Hematopoietic multipotent progenitor cell treated with erythropoietin and hydrocortisone succinate and interleukin-3 and kit ligand, for 6 days (in vitro differentiated cells): ENCODE measurements at places on chromosomes 6 and 20.

GRCh38 chr6:14089224-14089623, 28.3 kb upstream of the CD83 start:
- DNase-seq = no peak

DNA sequence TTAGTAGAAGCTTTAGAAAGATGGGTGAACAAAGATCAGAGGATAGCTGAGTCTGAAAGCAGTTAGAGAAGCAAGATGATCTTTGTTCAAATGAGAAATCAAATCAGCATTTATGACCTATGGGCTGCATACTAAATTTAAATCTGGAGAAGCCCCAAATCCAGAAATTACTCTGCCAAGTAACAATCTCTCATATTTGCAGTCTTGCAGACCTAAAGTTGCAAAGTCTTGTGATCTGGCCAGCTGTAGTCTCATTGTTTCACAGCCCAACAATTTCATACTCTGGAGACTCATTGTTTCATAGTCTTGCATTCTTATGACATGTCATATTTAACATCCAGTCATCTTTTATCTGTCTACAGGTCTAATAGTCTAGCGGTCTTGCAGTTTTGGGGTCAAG, 364.9 kb upstream of the RSPO3 start:
- no peak for DNase-seq

- peak; percentile 69 for DNase-seq
Observed at GRCh38 chr6:156809034-156809433, 31.9 kb downstream of the ARID1B start.

- DNase-seq = no peak
Observed at GRCh38 chr20:34061695-34062094, 50.3 kb downstream of the EIF2S2 start.

DNA sequence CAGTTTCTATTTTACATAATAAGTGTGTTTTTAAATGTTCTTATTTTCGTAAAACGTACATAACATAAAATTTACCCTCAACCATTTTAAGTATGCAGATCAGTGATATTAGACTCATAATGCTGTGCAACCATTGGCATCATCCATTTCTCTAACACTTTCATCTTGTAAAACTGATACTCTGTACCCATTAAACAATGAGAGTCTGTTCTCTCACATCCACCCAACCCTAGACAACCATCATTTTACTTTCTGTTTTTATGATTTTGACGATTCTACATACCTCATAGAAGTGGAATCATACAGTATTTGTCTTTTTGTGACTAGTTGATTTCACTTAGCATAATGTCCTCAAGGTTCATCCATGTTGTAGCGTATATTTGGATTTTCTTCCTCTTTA, 140.4 kb downstream of the TINAG start:
- no peak for DNase-seq

DNA sequence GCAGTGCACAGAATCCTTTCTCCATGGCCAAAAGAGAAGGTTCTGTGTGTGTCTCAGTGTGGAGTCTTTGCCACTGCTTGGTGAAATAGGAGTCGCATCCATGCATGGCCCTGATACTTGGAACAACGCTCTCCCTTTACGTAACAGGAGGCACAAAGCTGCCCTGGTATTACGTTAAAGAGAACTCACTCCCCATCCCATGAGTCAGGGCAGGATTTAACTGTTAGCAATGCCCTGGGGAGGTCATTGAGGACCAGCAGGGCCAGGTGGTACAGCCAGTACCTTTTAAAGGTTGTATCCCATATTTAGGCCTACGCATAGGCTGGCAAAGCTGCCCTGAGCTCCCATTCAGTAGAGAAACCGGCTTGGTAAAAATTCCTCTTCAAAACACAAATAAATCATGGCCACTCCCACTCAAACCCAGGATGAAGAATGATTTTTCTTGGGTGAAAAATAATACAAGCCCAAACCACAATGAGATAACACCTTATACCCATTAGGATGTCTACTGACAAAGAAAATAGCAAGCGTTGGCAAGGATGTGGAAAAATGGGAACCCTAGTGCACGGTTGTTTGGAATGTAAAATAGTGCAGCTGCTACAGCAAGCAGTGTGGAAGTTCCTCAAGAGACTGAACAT, 37.1 kb downstream of the MYLK4 start:
- DNase-seq = no peak

GRCh38 chr6:79374308-79374707, 139.8 kb upstream of the HMGN3 start:
- no peak for DNase-seq

DNA sequence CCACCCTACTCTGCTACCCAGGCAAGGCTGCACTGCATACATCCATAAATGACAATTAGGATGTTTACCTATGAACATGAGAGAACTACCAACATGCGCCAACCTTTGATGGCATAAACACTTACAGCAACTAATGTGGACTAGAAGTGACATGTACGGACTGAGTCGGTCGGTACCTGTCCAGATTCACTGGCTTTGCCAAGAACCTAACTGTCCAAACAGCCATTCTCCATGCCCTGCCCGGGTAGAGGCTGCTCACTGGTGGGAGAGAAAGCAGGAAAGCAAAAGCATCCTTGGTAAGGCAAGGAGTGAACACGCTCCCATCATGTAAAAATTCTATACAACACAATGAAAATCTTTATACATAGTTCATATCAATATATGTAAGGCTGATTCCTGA, 30.0 kb downstream of the SYNDIG1 start:
- no peak for DNase-seq

DNA sequence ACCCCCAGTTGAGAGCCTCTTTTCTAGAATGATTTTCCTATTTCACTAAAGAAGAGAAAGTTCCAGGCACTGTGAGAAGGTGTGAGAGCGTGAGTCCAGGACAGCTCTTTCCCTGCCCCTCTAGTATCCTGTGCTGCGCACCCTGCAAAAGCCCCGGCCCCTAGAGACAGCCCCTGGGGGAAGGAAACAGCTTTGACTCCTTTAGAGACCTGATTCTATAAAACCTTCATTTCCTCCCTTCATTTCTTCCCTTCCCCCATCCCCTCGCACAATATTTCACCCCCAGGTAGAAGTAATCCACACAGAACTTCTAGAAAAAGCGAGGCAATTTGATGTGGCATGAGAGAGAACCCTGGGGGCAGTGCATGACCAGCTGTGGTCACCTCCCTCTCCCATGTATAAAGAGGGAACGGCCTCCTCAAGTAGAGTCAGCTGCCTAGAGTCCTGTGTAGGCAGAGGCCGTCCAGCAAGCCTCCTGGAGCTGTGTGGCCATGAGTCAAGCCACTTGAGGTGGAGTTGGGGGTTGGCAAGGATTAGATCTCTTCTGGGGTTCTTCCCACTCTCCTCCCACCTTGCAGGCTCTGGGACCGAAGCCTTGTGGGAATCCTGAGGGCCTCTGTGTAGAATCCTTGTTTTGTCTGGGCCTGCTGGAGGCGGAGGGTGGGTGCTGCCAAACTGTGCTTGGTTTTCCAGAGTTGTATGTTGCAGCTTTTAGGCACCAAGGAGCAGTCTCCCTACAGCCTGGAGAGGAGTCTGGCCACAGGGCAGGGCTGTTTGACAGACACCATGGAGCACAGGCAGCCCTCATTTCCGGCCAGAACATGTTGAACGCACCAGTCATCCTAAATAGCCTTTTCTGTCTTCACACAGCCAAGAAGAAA, 41.7 kb downstream of the CHMP4B start:
- DNase-seq = no peak

DNA sequence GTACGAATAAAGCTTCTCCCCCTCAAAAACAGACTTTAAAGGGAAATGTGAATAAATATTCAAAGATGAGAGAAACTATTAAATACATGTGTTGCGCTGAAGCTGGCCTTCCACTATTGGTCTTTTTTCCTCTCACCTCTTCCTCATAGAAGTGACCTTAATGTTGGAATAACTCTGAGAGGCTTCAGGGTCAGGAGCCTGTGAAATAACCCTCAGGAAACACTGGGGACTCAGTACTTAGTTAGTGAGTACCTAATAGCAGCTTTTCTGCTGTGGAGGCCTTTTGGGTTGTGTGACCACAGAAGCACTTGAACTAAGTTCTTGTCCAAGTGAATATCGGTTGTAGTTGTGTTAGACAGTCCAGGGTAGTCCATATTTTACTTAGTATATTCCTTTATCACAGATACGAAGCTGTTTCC, 799 bp upstream of the SHPRH start:
- peak; percentile 14 for DNase-seq

GRCh38 chr6:5184218-5184617, 76.5 kb downstream of the LYRM4 start:
- peak; percentile 14 for DNase-seq

DNA sequence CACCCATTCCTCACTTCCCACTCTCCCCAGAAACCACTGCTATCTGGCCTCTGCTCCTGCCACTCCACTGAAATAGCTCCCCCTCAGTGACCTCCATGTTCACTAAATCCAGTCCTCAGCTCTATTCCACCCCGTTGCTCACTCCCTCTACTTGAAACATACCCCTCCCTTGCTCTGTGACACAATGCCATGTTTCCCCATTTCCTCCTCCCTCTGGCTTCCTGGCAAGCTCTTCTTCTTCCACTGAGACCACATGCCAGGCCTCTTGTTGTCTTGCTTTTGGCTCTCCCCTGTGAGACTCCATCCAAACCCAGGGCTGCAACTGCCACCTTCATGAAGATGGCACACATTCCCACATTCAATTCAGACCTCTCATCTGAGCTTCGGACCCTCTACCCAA, 13.9 kb downstream of the TMEM151B start:
- no peak for DNase-seq

DNA sequence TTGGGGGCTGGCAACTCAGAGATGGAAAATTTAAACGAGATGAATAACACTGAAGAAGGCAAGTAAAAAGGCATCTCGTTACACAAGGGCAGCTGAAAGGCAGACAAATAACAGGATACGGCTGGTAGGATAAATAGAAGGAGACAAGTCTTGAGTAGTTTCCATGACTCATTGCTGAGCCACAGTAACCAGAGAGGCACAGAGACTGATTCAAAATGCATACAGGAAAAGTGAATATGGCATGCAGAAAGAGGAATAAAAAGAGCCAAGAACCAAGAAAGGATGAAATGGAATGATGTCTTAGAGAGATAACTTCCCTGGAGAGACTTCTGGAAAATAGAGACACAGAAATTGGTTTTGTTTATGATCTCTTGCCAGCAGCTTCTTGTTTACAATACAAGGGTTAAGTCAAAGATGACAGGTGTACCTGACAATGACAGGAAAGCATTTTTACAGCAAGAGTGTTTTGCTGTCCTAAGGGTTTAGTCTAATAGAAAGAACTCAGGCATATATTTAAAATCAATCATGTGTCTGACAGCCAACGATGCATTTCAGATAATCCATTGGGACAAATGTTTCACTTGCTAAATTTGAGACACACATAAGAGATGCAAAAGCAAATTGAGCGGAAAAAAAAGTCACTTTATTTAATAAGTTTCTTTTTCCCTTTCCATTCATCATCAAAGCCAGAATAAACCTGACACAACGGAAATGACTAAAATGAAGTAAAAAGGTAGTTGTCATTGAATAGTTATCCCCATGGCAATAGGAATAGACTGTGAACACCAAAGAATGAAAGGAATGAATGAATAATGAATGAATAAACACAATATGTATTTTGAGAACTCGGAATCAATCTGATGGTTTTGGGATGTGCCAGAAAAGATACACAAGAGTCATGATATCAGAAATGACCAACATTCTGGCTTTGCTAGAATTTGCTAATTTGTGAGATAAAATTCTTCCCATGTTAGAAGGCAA, 68.0 kb upstream of the KCNQ5 start:
- DNase-seq = no peak

GRCh38 chr6:156846845-156847599, 69.8 kb downstream of the ARID1B start:
- no peak for DNase-seq
